Nucleus accumbens (tissue), 56 donors: ENCODE measurements at places on chromosomes 16 and 17.
A peak's percentile ranks its signal among the peaks of the same experiment; 100 is the strongest.

DNA sequence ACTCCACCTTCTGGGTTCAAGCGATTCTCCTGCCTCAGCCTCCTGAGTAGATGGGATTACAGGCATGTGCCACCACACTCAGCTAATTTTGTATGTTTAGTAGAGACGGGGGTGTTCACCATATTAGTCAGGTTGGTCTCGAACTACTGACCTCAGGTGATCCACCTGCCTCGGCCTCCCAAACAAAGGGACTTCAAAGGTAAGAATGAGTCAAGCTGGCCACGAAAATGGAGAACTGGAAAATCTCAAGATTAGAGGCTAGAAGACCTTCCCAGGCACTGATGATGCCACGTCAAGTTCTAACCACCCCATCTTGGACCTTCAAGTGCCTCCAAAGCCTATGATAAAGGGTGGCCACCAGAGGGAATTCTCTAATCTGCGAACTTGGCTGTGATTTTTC lies 1.3 kb upstream of the CCL15 start:
- DNase-seq: no peak

DNA sequence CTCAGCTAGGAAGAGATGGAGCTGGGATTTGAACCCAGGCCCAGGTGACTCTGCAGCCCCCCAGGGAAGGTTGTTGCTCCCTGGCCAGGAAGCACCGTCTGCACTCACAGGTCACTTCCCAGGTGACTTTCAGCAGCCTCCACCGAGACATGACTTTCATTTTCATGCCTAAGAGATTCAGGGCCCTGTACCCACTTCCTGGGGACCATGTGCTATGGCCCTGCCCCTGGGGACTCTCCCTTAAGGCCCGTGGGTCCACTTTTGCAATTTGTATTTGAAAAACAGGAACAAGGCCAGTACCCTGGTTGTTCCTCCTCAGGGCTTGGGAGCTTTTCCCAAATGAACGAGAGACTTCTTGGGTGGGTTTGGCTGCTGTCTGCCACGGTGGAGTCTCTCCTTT lies 191.0 kb downstream of the IRF8 start:
- DNase-seq: no peak

DNA sequence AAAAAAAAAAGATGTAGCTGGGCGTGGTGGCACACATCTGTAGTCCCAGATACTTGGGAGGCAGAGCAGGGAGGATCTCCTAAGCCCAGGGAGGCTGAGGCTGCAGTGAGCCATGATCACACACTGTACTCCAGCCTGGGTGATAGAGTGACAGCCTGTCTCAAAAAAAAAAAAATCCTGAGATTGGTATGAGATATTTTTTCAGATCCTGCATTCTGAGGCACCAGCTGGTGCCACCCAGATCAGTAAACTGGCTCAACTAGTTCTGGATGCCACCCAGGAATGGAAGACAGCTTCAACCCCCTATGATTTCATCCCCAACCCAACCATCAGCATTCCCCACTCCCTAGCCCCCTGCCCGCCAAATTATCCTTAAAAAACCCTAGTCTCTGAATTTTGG lies 7.1 kb upstream of the GJC1 start:
- no peak for DNase-seq

GRCh38 chr17:18860161-18860972 lies 2.4 kb downstream of the PRPSAP2 start:
- no peak for DNase-seq

DNA sequence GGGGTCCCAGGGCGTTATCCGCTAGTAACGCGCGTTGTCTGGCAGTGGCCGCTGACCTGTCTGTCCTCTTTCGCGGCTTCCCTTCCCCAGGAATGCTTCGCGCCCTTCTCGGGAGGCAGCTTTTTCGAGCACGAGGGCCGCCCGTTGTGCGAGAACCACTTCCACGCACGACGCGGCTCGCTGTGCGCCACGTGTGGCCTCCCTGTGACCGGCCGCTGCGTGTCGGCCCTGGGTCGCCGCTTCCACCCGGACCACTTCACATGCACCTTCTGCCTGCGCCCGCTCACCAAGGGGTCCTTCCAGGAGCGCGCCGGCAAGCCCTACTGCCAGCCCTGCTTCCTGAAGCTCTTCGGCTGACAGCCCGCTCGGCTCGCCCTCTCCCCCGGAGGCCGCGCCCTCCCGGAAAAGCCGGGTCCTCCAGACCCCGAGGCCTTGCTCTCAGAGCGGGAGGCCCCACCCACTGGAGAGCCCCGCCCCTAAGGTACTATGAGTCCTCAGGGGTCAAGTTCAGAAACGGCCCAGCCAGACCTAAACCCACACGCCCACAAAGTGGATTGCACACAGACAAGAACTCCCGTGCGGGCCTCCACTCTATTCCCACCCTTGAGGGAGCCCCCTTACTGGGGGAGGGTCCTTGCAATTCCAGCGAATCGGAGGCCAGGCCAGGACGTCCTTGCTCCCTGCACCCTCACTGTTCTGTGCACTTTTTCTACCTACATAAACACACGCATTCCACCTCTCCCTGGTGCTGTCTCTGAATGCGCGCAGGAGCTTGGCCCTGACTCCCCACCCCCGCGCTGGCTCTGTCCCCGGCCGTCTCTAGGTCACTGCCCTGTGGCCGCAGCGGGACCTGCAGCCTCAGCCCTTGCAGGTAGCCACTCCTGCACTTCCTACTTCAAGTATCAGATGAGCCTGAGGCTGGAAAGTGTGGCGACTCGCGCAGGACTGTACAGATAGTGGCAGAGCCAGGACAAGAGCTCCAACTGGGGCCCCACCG lies 5.4 kb upstream of the SLC5A2 start:
- DNase-seq: no peak

- DNase-seq: no peak
Observed at GRCh38 chr17:45366691-45367090, 49.9 kb upstream of the MAP3K14 start.

- DNase-seq: no peak
Observed at GRCh38 chr16:76639685-76640289, 362.6 kb downstream of the CNTNAP4 start.

DNA sequence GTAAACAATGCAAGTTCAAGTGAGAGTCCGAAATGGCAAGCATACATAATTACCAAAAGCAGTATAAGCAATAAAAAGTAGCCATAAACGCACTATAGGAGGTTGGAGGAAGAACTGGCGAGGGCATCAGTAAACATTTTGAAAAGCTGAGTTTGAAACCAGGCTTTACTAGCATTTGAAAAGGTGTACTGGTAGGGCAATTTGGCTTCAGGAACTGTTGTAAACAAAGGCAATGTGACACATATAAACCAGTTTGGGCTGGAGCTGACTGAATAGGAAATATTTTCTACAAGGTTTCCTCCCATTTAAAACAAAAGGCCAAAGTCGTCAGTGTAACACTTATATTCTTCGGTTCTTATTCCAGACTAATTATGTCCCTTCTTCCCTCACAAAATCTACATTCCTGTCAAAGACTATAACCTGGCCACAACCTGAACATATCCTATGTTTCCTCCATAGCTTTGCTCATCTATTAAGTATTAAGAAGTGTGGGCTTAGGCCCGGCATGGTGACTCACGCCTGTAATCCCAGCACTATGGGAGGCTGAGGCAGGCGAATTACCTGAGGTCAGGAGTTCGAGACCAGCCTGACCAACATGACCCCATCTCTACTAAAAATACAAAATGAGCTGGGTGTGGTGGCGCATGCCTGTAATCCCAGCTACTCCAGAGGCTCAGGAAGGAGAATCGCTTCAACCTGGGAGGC lies 7.8 kb downstream of the CBX1 start:
- DNase-seq: no peak

DNA sequence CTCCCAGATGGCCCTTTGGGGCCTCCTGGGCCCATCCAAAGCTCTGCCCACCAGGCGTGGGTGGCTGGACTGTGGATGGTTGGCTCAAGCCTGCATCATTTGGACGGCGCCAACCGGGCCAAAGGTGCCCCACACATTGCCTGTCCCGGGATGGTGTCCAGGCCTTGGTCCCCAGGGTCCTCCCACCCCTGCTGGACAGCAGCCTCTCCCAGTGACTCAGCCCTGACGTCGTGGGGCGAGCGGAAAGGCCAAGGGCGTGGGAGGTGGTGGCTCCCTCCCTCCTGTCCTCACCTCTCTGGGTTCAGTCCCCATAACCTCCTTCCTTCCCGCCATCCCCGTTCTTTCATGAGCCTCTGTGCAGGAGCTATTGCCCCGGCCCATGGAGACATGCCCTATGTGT lies 42.1 kb upstream of the DLX4 start:
- no peak for DNase-seq

GRCh38 chr17:43092901-43093300 lies 32.3 kb downstream of the BRCA1 start:
- no peak for DNase-seq

GRCh38 chr17:63542942-63543821 lies 7.1 kb upstream of the DCAF7 start:
- DNase-seq: no peak

DNA sequence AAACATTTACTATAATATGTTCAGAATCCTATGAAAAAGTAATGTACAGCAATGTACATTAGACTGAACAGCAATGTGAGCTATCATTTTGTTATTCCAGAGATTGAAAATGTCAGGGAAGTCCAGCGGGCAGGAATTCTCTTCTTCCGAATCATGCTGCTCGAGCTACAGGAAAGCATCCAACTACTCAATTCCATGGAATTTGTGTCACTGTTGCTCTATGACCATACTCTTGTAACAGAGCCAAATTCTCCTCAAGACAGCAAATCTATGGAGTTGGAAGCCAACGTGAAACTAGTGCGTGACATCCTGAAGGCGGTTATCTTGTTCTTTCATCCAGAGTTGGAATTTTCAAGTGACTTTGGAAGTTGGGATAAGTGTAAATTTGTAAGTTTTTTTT lies 24.8 kb upstream of the NSRP1 start:
- no peak for DNase-seq

- no peak for DNase-seq
Observed at GRCh38 chr17:72244494-72244893, 123.7 kb downstream of the SOX9 start.

DNA sequence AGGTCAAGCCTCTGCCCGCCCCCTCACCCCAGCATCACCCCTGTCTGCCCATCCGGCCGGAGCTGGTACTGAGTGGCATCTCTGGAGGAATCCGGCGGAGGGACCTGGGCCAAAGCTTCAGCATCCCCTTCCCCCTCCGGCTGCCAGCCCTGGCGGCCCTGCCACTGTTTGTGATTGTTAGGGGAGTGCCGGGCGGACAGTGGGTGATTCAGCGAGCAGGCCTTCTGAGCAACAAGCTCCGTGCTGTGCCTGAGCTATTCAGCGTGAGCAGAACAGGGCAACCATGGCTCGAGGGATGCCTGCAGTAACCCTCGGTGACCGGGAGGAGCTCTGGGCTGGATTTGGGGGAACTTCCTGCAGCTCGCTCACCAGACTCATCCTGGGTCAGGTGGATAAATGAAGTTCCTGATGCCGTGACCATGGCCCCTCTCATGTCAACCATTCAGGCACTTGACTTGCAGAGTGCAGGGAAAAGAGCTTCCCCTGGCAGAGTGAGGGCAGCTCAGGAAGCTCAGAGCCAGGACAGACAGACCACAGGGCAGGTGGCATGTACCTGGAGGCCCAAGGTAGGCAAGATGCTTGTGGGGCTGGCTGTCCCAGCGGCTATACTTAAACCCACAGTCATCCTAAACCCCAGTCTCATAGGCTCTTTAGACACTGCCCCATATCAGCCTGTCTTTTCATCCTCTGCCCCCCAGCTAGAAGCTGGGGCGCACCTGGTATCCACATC lies 24.3 kb upstream of the MLKL start:
- peak; percentile 95 for DNase-seq

GRCh38 chr17:61285526-61286320 lies 113.9 kb upstream of the TBX2 start:
- no peak for DNase-seq
